ENCODE measurements at places on chromosomes 5 and 9.

- no peak for DNase-seq
Observed at GRCh38 chr5:122915717-122916461, 70.5 kb downstream of the SNX24 start.

GRCh38 chr9:124852829-124853531 lies at the start of gene WDR38:
TSS of gene WDR38 (plus strand) at chr9:124853460. CDS start at chr9:124853532, 72 bp downstream.
- peak; percentile 71 for DNase-seq

DNA sequence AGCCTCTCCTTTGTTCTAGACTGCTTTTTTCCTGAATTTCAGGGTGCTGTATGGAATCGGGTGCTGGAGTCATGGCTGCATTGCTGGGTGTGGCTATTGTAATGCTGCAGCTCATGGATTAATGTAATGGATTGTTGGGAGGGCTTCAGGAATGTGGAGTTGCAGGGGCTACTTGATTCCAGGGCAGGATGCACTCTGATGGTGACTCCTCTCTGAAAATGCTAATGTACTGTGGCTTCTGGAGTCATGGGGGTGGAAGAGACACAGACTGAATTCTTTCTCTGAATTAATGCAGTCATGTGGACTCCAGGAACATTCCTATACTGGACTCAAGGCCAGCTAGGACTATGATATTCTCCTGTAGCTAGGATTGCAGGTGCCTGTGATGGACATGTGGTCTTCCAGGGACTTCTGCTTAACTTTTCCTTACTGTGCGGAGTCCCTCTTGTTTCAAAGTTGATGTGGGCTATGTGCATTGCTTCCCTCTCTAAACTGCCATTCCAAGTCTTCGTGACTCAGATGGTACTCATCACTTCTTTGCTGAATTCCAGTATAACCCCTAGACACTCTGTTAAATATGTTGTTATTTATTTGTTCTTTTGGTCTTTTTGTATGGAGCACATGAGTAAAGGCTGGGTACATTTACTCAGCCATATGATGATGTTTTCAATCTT lies 396.2 kb downstream of the KCTD16 start:
- no peak for DNase-seq

- no peak for DNase-seq
Observed at GRCh38 chr5:1762883-1763547, 36.6 kb downstream of the MRPL36 start.

DNA sequence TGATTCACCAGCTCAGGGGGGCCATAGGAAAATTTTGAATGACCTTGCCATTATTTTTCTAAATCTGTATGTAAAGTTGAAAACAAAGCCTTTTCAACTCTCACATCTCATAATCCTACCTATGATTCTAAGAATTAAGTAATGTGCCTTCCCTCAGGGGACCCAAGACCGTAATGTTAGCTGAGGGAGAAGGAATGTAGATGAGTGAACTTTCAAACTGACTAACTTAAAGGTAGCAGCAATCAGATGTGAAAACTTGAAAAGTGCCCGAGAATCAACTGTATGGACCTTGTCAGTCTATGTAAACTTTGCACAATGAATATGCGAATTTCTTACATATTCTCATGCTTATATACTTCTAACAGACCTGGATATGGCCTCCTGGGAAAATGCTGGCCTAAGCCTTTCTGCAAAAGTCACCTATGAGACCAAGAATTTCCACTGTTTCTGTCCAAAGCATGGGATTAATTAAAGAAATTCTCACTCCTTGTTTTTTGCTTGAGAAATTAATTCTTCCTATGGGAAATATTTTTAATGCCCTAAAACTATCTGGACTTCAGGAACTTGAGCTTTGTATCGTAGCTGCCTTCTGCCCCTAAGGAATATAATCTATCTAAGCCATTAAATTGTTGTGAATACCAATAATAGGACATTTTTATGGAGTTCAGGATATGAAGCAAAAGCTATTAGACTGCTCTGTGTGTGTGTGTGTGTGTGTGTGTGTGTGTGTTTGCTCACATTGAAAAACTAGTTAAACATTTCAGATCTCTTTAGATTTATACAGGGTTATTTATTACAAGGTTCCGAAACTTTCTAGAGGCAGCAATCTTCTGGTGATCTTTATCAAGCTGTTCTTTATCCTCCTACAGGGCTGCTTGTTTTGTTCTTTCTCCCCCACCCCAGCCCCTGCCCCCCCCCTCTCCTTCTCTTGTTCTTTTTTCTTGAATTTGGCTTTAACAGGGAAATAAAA lies 169.1 kb upstream of the CLINT1 start:
- DNase-seq = no peak

- DNase-seq = no peak
Observed at GRCh38 chr9:86731511-86732063, 215.7 kb downstream of the GAS1 start.

- DNase-seq = no peak
Observed at GRCh38 chr5:39696672-39697398, 272.1 kb upstream of the DAB2 start.

GRCh38 chr5:169567079-169567478 lies 16.5 kb upstream of the SPDL1 start:
- no peak for DNase-seq

GRCh38 chr9:127149010-127149409 lies 26.6 kb upstream of the ANGPTL2 start:
- no peak for DNase-seq

DNA sequence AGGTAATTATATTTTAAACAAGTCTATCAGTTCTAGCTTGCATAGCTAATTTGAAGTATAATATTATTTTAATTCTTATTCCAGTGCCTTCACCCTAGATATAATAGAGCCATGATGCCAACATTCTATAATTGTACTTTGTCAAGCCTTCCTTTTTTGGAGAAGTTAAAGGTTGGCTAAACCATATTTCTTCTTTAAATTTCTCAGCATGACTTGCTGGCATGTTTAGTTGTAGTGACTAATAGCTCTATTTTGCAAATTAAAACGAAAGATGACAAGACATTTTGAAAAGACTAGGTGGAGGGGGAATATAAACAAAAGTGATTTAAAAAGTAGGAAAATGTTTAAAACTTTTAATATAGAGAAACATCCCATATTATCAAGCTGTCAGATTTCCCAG lies 400.7 kb downstream of the PSAT1 start:
- DNase-seq = no peak

DNA sequence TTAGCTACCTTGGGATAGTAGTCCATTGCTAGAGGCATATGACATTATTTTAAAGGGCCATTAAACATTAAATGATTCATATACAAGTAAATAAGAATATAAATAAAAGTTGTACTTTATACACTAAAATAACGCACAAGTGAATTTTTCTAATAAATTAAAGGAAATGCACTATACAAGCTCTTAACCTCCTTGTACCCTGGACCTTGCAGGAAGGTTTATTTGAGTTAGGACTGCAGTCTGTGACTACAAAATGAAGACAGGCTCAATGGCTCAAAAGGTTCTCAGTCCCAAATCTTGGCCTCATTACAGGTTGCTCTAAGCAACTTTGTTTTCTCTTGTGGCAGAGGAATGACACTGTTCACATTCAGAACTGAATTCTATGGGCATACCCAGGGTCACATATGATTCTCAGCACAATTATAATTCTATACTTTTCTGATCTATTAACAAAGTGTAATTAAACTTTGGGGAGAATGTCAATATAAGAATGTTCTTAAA lies 34.4 kb downstream of the FEM1C start:
- no peak for DNase-seq

DNA sequence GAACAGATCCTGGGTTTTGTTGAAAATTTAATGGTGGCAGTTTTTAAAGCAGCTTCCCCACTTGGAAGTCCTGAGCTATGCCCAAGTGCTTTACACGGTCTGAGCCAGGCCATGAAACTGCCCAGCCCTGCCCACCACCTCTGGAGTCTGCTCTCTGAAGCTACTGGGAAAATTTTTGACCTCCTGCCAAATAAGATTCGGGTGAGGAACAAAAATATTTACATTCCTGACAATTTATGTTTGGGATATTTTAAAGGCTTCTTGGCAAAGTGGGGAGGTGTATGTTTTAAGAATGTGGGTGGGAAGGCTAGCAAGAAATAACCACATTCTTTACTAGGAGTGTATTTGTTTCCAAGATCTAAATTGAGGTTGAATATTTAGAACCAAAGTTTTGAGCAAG lies 50.0 kb downstream of the HACD4 start:
- DNase-seq = no peak

GRCh38 chr5:111854186-111854585 lies 97.2 kb upstream of the NREP start:
- DNase-seq = no peak

DNA sequence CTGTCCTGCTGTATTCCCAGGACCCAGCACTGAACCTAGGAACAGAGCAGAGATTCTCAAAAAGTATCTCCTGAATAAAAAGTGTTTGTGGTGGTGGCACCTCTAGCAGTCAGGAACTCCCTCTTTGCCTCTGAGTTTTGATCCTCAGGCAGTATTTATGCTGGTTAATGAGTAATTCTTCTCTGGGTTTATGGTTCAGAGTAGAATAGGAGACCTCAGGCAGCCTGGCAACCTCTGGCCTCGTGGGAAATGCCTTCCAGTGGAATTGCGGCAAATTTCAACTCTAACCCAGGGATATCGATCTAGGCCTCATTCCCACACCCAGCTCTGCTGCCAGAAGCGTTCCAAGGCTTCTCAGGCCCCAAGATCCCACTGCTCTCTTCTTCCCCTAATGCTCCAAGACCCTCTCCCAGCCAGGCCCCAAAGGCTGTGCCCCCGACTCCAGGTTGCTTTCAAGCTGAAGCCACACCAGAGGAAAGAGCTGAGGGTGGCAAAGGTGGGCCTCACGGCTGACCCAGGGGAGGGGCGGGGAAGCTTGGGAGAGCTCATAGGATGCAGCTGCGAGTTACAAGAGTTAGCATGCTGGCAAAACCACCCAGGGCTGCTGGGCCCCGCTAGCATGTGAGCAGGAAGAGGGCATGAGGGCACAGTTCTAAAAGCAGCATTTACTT lies 10.9 kb upstream of the HDHD3 start:
- no peak for DNase-seq

GRCh38 chr5:170463426-170463825 lies 40.4 kb upstream of the KCNIP1 start:
- DNase-seq = no peak

- DNase-seq = no peak
Observed at GRCh38 chr9:1598270-1598669, 416.9 kb upstream of the SMARCA2 start.

DNA sequence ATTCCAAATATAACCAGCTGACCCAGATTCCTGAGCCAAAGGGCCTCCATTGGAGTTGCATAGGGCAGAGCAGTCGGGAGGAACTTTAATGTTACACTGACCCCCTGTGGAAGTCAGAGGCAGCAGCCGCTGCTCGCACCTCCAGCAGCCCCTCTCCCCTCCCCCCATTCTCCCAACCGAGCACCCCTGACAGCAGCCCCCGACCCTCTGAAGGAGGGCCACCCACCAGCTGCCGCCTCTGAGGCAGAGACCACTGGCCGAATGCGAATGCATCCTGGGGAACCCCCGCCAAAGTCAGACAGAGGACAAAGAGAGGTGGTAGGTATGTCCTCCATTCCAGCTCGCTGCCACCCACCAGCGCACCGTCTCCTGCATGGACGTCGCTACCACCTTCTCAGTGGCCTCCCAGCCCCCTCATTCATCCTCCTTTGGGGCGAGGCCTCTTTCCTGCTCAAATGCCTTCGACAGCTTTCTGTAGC lies 231.0 kb downstream of the CDK5RAP2 start:
- no peak for DNase-seq

DNA sequence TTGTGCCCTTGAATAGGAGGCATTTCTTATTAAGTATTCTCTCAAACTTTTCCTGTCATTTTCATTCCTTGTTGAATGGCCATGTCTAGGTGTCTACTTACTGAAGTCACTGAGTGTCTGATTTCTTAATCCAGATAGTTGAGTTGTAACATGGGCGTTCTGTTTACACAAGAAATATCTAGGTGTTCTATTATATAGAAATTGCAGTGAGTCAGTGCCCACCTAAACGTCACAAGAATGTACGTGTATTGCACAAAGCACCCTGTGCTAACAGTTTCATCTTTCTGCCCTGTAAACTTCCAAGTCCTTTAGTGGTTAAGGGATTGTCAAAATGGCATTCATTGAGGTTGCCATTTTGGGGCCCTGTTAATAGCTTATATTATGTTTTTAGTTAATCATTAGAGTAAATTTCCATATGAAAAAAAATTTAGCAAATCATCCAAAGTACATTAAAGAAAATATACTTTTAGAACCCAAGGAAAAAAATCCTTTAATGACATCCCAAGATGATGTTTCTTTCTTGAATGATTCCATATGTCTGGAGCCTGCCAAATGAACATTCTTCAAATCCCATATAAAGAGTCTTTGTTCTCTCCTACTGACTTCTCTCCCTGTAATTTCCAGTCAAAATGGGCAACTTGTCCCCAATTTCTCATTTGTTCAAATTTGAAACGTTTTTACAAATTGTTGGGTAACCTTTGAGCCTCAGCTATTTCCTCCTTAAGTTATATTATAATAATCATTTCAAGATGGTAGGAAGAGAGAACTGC lies 114.2 kb downstream of the GOLPH3 start:
- DNase-seq = no peak

DNA sequence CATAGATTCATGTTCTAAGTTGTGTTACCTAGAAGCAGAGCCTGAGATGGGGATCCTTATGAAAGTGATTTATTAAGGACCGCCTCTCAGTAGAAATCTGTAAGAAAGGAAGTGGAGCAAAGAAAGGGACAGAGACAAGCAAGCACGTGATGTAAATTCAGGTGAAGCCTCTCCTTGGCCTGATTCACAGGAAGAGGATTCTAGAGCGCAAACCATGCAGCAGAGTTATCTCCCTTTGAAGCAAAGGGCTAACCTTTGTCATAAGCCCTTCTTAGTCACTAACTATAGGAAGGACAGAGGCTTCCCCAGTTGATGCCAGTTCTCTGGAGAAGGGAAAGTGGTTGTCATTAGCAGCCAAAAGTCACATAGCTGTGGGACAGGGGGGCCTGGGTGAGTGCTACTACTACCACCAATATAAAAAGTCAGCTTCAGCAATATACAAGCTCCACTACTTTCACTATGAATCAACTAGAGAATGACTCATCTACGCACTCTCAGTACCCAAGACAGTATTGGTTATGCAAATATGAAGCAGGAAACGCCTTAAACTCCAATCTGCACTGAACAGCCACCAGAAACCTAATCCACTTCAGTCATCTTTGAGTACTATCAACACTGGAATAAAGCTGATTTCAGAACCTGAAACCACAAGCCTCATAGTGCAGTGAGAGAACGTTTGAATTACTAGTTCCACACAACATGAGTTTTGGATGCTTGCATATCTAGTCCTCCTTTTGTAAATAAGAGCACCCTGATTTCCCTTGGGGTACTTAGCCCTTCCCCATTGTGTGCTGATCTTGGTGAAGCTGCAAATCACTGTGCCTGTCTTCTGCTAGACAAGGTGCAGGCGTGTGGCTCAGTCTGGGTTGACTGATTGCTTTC lies 162.7 kb downstream of the ZNF608 start:
- DNase-seq = no peak

GRCh38 chr9:15182101-15182551 lies 124.9 kb downstream of the TTC39B start:
- no peak for DNase-seq

- no peak for DNase-seq
Observed at GRCh38 chr5:135208903-135209721, 175.1 kb upstream of the PITX1 start.

DNA sequence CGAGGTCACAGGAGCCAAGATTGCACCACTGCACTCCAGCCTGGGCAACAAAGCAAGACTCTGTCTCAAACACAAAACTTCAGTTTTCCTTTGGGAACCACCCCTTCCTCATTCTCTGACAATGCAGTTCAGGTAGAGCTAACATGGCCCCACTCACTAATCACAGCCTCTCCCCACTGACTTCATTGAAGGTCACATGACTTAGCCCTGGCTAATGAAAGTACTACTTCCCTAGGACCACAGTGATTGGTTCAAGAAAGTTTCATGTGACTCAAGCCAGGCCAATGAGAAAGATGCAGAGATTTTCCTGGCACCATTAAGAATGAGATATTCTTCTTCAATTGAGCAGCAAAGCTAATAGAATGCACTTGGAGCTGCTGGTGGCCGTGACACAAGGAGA lies 67.2 kb upstream of the GPBP1 start:
- no peak for DNase-seq
